Naive thymus-derived CD4-positive, alpha-beta T cell (primary cell): ENCODE measurements at places on chromosomes 5 and 9. TPM values are rescaled to one million over a fixed set of nuclear protein-coding genes. Genes with fewer than 3 reads are reported as not detected.

DNA sequence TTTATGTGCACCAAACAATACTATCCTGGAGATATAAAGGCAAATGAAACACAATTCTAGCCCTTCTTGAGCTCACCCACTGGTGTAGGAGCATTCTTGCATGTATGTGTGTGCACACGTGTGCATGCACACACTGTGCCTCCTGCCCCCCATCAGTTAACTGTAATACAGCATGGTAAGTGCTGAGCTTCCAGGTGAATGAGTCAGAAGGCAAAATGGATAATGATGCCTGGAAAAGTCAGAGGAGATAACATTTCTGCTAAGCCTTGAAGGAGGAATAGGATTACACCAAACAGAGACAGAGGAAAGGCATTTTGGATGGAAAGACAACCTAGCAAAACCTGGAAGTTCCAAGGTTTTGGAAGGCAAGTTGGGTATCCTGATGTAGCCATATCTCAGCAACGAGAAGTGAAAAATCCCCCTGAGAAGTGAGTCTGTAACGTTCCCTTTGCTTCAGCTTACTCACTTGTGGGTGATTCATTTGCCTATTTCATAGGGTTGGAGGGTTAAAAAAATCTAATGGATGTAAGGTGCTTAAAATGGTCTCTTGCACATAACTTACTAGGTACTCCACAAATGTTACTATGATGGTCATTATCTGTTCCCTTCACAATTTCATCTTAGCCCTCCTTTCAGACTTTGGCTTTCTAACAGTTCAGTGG, 101.4 kb upstream of the STC2 start:
- no peaks in the 10 kb centered on the region for H3K27me3 ChIP-seq
- DNase-seq: no peak
- no peak overlapping the region for H3K4me3 ChIP-seq
- H3K36me3 ChIP-seq: no peaks in the 10 kb centered on the region

DNA sequence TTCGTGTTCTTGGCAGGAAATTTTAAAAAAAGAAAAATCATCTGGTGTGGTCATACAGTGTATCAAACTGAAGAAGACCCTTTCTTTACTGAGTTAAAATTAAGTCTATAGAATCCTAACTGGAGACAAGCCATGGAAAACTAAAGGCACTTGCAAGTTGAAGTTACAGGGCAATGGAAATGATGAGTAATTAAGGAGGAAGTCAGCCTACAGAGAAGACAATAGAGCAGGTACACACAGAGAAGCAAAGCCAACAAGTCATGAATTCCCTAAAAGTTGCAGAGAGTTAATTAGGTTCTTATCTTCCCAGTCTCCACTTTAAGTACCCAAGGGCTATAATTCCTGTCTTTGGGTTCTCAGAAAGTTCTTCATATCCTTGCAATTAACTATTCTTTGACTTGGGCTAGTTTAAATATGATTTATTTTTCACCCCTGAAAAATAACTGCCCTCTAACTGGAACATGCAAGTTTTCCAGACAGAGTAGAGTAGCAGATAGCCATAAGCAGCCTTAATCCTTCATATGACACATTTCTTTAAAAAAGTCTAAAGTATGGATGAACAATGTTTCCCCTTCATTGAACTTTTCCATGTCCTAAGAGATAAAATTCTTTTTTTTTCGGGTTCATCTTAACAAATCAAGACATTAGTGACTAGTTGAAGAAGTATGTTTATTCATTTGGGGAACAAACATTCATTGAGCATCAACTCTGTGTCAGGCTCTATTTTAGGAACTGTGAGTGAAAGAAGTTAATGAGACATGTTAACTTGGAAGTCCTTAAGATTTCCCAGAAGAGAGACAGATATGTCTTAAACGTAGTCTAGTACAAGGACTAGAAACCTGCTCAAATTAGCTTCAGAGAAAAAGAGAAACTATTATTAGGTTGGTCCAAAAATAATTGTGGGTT, 5.2 kb upstream of the ITGA2 start:
- H3K36me3 ChIP-seq: no peaks in the 10 kb centered on the region
- no peak for DNase-seq
- no peak overlapping the region for H3K27ac ChIP-seq
- no peak overlapping the region for H3K4me3 ChIP-seq
- no peaks in the 10 kb centered on the region for H3K4me1 ChIP-seq
- H3K27me3 ChIP-seq: no peaks in the 10 kb centered on the region

DNA sequence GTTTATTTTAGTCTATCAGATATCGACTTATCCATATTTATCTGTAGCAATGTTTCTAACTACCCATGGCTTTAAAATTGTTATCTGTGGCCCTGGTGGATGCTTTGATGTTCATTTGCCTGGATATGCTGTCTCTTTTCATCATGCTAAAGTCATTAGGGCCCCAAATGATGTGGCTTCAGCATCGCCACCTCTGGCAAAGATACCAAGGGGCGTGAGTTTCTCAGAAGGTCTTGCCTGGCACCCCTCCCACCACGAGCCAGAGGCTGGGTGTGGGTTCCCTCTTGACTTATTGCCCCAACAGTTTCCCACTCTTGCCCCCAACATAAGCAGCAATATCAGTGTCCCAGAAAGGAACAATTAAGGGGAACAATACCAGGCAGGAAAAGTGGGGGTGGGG, 5.4 kb downstream of the ROPN1L start:
- no peak overlapping the region for H3K27ac ChIP-seq
- H3K4me3 ChIP-seq: no peak overlapping the region
- no peaks in the 10 kb centered on the region for H3K36me3 ChIP-seq
- DNase-seq: no peak
- no peaks in the 10 kb centered on the region for H3K27me3 ChIP-seq

DNA sequence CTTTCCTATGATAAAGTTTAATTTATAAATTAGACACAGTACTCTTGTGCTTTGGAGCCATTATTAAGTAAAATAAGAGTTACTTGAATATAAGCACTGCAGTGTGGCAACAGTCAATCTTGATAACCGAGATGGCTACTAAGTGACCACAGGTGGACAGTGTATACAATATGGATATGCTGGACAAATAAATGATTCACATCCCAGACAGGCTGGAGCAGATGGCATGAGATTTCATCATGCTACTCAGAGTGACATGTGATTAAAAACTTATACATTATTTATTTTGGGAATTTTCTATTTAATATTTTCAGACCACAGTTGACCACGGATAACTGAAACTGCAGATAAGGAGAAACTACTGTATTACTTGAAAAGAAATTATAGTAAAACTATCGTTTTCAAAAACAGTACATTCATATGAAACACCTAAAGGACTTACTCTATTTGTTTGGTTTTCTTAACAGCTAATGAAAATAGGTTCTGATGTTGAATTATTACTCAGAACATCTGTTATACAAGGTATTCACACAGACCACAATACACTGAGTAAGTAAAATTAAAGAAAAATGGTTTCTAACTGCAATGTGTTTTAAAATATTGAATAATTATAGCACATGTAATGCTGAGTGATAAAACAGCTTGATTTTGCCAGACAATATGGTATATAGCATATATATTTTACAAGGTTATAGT, 16.0 kb downstream of the LYRM7 start:
- no peaks in the 10 kb centered on the region for H3K4me1 ChIP-seq
- no peak overlapping the region for H3K27ac ChIP-seq
- H3K36me3 ChIP-seq: peaks cover 7% of the 10 kb centered on the region
- H3K4me3 ChIP-seq: no peak overlapping the region

GRCh38 chr5:172141949-172142319, 46.1 kb downstream of the STK10 start:
- H3K27ac ChIP-seq: peak overlapping the region; percentile 32
- peaks cover 39% of the 10 kb centered on the region for H3K4me1 ChIP-seq
- no peak overlapping the region for H3K4me3 ChIP-seq

- no peak overlapping the region for H3K4me3 ChIP-seq
- H3K4me1 ChIP-seq: no peaks in the 10 kb centered on the region
- H3K27ac ChIP-seq: no peak overlapping the region
- peak; percentile 62 for DNase-seq
- peaks cover 9% of the 10 kb centered on the region for H3K36me3 ChIP-seq
These were observed 43.1 kb downstream of the NDFIP1 start for GRCh38 chr5:142151436-142152383.

DNA sequence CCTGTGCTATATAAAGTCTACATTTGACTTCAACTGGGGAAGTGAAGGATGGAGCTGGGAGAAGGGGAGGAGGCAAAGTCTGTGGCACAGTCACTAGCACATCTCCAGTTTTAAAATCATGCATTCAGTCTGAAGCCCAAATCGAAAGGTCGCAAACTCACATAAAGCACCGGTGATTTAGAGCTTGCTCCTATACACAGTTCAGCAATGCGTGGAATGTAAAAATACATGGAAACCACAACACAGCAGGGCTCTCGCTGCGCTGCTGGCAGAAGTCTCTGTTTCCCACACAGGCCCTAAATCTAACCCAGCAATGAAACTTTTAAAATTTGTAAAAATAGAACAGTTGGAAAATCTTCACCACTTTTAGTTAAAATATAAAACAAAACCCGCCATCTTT, 68.2 kb downstream of the EBF1 start:
- H3K4me1 ChIP-seq: no peaks in the 10 kb centered on the region
- DNase-seq: no peak
- no peak overlapping the region for H3K4me3 ChIP-seq
- no peaks in the 10 kb centered on the region for H3K27me3 ChIP-seq

DNA sequence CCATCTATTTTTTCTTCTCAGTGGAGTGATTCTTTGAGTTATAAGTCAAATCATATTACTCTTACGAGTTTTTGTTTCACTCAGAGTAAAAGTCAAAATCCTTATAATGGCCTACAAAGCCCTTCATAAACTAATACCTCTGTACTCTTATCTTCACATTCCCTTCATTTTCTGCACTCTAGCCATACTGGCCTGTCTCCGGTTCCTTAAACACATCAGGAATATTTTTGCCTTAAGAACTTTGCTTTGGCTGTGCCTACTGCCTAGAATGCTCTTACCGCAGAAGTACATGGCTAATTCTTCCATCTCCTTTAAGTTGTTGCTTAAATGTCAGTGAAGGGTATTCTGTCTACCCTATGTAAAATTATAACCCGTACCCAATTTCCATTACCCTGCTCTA, 132.9 kb upstream of the GRHPR start:
- no peaks in the 10 kb centered on the region for H3K4me1 ChIP-seq
- H3K27me3 ChIP-seq: no peaks in the 10 kb centered on the region
- no peak for DNase-seq
- no peak overlapping the region for H3K4me3 ChIP-seq

GRCh38 chr5:172923539-172923938, 35.7 kb upstream of the RPL26L1 start:
- H3K36me3 ChIP-seq: peaks cover 10% of the 10 kb centered on the region
- no peak overlapping the region for H3K4me3 ChIP-seq
- H3K27ac ChIP-seq: no peak overlapping the region

DNA sequence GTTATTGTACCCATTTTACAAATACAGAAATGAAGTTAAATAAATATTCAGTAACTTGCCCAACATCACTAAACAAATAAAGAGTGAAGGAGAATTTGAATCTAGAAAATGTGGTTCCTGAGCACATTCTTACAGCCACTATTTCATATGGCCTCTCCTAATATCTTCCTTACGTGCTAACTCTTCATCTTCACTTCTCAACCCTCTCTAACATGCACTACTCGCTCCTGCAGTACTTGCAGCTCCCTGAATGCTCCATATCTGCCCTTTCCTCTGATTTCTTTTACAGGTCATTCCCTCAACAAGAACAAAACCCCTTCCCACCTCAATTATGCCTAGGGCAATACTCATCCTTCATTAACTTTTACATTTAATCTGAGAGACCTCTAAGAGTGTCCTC, 711.5 kb downstream of the CETN3 start:
- DNase-seq: no peak
- no peak overlapping the region for H3K27ac ChIP-seq
- no peaks in the 10 kb centered on the region for H3K36me3 ChIP-seq
- no peaks in the 10 kb centered on the region for H3K27me3 ChIP-seq
- no peaks in the 10 kb centered on the region for H3K4me1 ChIP-seq

GRCh38 chr5:74476046-74476818, 164.3 kb downstream of the ENC1 start:
- H3K27ac ChIP-seq: no peak overlapping the region
- no peaks in the 10 kb centered on the region for H3K27me3 ChIP-seq
- H3K36me3 ChIP-seq: no peaks in the 10 kb centered on the region
- no peak overlapping the region for H3K4me3 ChIP-seq

DNA sequence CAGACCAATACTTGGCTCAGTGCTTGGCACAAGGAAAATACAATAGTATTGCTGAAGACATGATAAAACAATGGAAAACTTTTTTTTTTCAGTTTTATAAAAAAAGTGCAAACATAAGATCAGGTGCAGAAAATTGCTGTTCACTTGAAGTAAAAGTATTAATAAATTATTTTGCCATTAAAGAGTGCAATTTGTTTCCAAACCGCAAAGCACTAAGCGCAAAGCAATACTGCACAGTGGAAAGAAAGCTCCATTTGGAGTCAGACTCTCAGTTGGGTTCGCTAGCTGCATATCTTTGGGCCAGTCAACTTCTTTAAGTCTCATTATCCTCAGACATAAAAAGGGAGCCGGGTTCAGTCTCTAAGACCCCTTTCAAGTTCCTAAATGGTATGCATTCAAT, 45.8 kb downstream of the MEF2C start:
- no peaks in the 10 kb centered on the region for H3K36me3 ChIP-seq
- H3K27ac ChIP-seq: no peak overlapping the region
- H3K4me1 ChIP-seq: no peaks in the 10 kb centered on the region
- no peak overlapping the region for H3K4me3 ChIP-seq
- DNase-seq: no peak

DNA sequence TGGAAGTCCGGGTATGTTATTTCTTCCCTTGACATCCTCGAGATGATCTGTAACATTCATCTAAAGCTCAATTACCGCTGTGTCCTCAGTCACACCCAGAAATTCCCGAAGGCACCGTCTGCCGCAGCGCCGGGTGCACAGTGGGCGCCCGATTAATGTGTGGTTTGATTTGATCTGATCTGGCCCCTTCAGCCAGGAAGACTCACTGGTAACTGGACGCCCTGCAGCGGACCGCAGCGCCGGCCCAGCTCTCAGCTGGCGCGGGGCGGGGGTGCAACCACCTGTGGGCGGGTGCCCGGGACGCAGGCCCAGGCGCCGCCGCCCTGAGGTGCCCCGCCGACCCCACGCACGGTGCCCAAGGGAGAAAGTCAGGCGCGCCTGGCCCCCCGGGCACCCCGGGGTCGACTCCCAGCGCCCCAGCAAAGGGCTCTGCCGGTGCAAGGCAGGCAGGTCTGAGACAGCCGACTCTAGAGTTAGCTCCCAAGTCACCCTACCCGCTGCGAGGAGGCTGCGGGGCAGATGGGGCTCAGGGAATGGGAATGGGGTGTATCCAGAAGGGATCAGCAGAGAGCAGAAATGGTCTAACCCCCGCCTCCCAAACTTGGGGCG, 1.7 kb downstream of the EPB41L4B start:
- no peaks in the 10 kb centered on the region for H3K4me1 ChIP-seq
- H3K4me3 ChIP-seq: no peak overlapping the region
- no peaks in the 10 kb centered on the region for H3K36me3 ChIP-seq

GRCh38 chr9:103431809-103432208, 436.7 kb downstream of the CYLC2 start:
- H3K27me3 ChIP-seq: no peaks in the 10 kb centered on the region
- no peak overlapping the region for H3K27ac ChIP-seq
- H3K36me3 ChIP-seq: no peaks in the 10 kb centered on the region
- no peak for DNase-seq
- H3K4me3 ChIP-seq: no peak overlapping the region
- no peaks in the 10 kb centered on the region for H3K4me1 ChIP-seq

GRCh38 chr5:132714456-132715307, 22.7 kb downstream of the KIF3A start:
- no peak overlapping the region for H3K4me3 ChIP-seq
- H3K4me1 ChIP-seq: no peaks in the 10 kb centered on the region
- no peaks in the 10 kb centered on the region for H3K27me3 ChIP-seq
- H3K27ac ChIP-seq: no peak overlapping the region
- no peak for DNase-seq

Gene MARCOL
- polyA plus RNA-seq: not detected

Gene LPAR1
- not detected for polyA plus RNA-seq

Gene ADGRD2
- not detected for polyA plus RNA-seq

Gene CMBL
- 0.63 TPM for polyA plus RNA-seq
